ENCODE measurements at places on chromosomes 2 and 18.

DNA sequence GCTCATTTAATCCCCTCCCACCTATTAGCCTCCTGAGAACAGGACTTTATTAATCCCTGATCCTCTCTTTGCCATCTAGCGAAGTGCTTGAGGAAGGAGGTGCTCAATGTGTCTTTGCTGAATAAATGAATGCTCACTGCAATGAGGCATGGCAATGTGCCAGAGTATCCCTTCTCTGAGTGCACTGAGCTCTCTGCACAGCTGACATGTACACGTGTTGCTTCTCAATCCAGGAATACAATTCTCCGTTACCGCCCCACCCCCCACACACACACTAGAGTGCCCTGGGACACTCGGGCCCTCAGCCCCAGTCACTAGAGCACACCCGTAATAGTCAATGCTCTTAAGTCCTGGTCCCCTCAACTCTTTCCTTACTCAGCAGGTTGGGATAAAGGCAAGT is 41.4 kb downstream of the FAM178B start:
- DNase-seq: no peak

DNA sequence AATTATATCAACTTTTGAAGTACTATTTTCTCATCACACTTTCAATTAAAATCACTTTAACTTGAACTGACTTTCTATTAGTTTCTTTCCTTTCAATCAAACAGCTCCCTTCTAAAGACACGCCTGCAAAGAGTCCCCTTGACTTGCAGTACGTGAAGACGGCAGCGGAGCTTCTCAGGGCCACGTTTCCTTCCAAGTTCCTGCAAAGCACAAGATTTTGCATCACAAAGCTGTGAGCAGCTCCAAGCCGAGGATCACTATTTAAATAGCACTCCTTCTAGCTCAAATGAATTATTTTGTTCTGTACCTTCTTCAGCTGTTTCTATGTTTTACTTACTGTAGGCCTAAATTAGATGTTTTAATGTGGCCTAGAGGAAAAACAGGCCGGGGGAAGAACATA is 30.8 kb downstream of the SH3YL1 start:
- DNase-seq: no peak

DNA sequence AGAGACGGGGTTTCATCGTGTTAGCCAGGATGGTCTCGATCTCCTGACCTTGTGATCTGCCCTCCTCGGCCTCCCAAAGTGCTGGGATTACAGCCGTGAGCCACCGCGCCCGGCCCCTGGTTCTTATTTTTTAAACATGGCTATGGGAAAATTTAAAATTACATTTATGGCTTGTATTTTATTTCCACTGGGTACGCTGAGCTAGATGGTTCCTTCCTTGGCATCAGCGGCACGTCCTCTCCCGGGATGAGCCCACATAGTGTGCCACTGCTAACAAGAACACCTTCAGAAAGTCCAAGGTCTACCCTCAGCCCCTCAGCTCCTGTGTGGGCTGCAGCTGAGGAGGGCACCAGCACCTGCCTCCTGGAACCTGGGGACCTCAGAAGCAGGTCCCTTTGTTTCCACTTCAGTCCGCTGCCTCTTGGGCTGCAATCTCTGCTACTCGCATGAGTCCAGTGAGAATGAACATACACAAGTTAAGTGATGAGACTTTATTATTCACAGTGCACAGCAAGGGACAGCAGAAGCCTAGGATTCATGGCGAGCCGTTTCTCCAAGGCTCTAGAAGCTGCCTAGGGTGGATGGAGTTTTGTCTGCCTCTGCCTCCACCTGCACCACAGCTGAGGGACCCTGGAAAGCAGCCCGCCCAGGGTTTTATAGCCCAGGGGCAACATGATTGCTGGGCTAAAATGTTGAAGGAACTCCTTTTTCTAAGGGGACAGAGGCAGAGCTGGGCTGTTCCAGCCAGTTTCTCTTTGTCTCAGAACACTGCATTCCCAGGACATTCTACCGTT is 107.5 kb upstream of the TEX51 start:
- DNase-seq: no peak

- no peak for DNase-seq
These were observed 356.9 kb upstream of the RAB12 start for GRCh38 chr18:8252371-8252770.

DNA sequence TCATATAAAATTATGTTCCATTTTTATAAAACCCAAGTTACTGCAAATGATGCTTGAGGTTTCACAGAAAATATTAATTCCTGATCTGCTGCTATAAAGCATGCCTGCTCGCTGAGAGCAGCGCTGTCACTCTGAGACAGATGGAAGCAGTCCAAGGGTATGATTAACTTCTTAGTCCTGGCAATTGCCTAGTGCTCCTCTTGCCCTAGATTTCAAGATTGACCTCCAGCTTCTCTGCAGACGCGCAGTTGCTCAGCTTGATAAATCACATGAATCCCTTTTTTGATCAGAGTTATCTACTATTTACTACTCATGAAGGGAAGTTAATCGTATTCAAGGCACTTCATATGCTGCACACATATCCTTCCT is 154.6 kb upstream of the REV1 start:
- DNase-seq: no peak

DNA sequence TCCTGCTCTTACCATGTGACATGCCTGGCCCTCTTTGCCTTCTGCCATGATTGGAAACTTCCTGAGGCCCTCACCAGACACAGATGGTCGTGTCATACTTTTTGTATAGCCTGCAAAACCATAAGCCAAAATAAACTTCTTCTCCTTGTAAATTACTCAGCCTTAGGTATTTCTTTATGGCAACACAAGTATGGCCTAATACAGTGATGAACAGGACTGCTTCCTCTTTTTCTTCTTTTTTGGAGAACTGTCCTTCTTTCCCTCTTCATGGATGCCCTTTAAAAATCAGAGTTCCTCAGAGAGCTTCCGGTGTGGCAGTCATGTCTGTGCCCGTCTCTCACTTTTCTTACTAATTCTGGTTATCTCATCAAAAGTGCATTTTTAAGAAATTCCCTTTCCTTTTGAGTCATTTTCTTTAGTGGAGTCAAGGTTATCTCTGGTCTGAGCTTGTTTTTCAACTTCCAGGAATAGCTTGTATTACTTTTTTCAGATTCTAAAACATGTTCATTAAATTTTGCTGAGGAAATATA is 9.2 kb upstream of the IL1A start:
- no peak for DNase-seq
